ENCODE measurements at places on chromosomes 12 and 14. TPM values are rescaled to one million over a fixed set of nuclear protein-coding genes. Genes with fewer than 3 reads are reported as not detected.
A peak's percentile ranks its signal among the peaks of the same experiment; 100 is the strongest.

GRCh38 chr12:118498171-118498570 is 121.8 kb downstream of the SUDS3 start:
- DNase-seq = no peak
- H3K27me3 ChIP-seq = no peaks in the 10 kb centered on the region
- H3K4me1 ChIP-seq = no peaks in the 10 kb centered on the region

Gene ADSS1
- 6.8 TPM for polyA plus RNA-seq

GRCh38 chr12:53071591-53072551 is 7.3 kb downstream of the SPRYD3 start:
- DNase-seq = no peak
- no peak overlapping the region for H3K27ac ChIP-seq
- H3K36me3 ChIP-seq = no peaks in the 10 kb centered on the region
- H3K4me3 ChIP-seq = no peak overlapping the region
- peaks cover 12% of the 10 kb centered on the region for H3K4me1 ChIP-seq

DNA sequence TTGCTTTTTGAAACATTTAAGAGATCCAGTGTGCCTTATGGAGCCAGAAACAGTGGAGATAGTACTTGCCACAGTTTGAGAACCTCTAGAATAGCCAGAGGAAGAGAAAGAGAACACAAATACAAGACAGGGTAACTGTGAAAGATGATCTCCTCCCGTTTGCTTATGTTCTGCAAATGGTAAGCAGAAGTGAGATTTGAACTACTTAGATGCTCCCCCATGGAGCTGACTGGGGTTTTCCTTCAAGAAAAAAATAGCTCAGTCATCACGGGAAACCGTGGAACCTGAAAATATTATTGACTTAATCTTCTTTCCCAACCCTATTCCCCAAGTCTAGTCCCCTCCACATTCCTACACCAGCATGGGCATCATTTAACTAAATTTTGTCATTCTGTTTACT is 87.1 kb downstream of the KIF21A start:
- no peaks in the 10 kb centered on the region for H3K4me1 ChIP-seq
- no peak overlapping the region for H3K27ac ChIP-seq
- no peak for DNase-seq

DNA sequence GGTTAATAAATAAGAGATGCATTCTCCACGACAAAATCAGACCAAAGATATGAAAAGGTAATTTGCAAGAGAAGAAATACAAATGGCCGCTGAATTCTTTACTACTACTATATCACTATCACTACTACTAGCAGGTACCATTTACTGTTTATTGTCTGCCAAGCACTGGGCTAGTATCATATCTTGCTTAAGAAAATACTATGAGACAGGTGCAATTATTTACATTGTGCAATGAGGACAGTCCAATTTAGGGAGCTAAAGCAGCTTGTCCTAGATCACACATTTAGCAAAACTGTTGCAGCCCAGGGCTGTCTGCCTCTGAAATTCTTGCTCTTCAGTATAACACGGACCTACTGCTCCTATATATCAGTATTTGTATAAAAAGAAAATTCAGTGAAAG is 52.8 kb downstream of the CRADD start:
- H3K4me3 ChIP-seq = no peak overlapping the region
- no peaks in the 10 kb centered on the region for H3K27me3 ChIP-seq
- H3K36me3 ChIP-seq = no peaks in the 10 kb centered on the region
- no peaks in the 10 kb centered on the region for H3K4me1 ChIP-seq

Gene SOS2
- 4.2 TPM for polyA plus RNA-seq

GRCh38 chr12:48279101-48279500 is 71.6 kb downstream of the ZNF641 start:
- no peaks in the 10 kb centered on the region for H3K36me3 ChIP-seq
- no peak overlapping the region for H3K4me3 ChIP-seq
- DNase-seq = no peak
- no peaks in the 10 kb centered on the region for H3K27me3 ChIP-seq

- DNase-seq = no peak
- no peaks in the 10 kb centered on the region for H3K27me3 ChIP-seq
- peaks cover 7% of the 10 kb centered on the region for H3K36me3 ChIP-seq
- H3K27ac ChIP-seq = no peak overlapping the region
- H3K4me1 ChIP-seq = no peaks in the 10 kb centered on the region
Observed at GRCh38 chr14:67646131-67646530, 26.4 kb downstream of the ARG2 start.

Gene CMA1
- 0.14 TPM for polyA plus RNA-seq

DNA sequence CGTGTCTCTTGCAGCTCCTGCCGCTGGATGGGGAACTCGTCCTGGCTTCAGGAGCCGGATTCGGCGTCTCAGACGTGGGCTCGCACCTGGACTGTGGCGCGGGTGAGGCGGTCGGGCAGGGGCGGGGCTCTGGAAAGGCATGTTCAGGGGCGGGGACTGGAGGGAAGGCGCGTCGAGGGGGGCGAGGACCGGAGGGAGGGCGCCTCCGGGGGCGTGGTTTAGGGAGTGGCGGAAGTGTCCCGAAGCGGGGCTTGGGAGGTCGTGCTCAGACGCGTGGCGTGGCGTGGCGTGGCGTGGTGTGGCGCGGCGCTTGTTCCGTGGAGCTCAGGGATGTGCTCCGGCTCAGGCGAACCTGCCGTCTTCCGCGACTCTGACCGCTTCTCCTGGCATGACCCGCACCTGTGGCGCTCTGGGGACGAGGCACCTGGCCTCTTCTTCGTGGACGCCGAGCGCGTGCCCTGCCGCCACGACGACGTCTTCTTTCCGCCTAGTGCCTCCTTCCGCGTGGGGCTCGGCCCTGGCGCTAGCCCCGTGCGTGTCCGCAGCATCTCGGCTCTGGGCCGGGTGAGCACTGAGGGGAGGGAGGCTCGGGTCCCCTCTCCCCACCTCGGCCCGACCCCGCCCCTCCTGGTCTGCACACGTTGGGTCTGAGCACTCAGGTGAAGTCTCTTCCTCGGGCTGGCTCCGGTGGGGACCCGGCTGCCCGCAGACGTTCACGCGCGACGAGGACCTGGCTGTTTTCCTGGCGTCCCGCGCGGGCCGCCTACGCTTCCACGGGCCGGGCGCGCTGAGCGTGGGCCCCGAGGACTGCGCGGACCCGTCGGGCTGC is 6.2 kb downstream of the AMN start:
- no peaks in the 10 kb centered on the region for H3K4me1 ChIP-seq
- H3K27me3 ChIP-seq = no peaks in the 10 kb centered on the region
- no peak overlapping the region for H3K27ac ChIP-seq
- peak; percentile 43 for DNase-seq

DNA sequence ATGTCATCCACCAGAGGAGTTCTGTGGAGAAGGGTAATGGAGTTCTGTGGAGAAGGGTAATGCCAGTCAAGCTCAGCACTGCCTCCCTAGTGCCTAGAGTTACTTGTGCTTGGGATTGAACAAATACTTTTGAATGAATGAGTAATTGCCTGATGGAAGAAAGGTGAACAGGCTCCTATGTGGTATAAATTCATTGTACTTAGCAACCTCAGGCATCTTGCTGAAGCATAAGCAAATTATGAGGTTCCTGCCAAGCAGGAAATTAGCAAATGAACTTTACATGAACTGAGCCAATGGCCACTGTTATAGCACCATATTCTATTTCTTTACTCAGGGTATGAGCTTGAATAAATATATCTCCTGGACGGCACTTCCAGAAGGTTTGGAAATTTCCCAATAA is 1047.2 kb downstream of the SLC6A15 start:
- no peaks in the 10 kb centered on the region for H3K27me3 ChIP-seq
- no peaks in the 10 kb centered on the region for H3K4me1 ChIP-seq
- H3K36me3 ChIP-seq = no peaks in the 10 kb centered on the region

Data from pancreas (tissue), 10 donors.